ENCODE measurements at places on chromosomes 7 and 10.
A peak's percentile ranks its signal among the peaks of the same experiment; 100 is the strongest.

DNA sequence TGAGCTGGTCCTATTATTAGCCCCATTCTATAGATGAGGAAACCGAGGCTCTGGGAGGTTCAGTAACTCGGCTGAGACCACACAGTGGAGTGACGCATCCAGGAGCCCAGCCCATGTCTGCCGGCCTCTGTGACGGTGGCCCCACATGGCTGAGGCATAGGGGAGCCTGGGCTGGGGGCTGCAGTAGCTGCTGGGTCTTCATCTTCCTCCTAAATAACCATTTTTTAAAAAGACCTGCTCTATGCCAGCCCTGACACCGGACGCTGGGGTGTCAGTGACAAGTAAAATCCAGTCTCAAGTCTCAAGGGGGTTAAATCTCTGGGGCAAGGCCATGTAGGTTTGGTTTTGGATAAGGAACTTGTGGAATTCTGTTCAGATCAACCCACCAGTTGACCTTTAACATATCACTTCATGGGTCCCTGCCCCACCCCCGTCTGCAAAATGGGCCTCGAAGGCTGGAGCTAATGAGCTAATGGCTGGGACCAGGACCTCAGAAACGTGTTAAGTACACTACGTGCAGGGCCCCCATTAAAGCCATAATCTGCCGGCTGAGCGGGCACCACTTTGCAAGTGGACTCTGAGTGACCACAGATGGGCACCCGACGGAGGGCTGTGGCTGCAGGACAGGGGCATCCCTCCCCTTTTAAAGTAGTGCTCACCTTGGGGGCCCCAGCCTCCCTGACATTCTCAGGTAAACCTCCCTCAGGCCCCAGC is 136.5 kb upstream of the UNC5B start:
- no peak for DNase-seq

DNA sequence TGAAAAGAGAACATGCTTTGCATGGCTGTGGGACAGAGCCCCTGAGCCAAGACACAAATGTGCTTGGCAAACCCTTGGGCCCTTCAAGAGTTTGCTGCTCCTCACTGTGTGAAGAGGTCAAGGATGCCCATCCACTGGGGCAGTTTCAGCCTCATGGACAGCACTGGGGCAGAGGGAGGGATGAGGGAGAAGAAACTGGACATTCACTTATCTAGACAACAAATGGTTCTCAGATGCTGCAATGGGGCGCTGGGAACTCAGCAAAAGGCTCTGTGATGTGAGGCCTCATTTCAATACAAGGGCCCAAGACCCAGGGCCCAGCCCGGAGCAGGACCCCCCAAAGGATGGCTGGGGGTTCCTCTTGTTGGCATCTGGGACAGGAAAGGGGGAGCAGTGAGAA is 49.1 kb downstream of the EBF3 start:
- no peak for DNase-seq

DNA sequence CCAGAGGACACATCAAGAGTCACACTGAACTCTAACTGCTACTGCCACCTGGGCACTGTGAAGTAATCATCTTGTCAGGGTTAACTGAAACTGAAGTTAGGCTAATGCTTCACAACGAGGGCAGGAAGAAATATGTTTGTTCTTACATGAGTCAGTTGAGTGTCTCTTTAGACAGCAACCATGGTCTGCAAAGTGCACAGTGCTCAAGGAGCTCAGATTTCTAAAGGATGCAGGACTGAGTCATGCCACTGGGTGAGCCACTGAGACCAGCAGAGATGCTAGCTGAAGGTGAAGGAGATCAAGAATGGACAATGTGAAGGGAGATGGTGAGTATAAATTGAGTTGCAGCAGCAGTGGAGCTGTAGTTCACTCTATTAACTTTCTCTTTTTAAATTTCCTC is 76.0 kb upstream of the CTTNBP2 start:
- DNase-seq: peak; percentile 6

DNA sequence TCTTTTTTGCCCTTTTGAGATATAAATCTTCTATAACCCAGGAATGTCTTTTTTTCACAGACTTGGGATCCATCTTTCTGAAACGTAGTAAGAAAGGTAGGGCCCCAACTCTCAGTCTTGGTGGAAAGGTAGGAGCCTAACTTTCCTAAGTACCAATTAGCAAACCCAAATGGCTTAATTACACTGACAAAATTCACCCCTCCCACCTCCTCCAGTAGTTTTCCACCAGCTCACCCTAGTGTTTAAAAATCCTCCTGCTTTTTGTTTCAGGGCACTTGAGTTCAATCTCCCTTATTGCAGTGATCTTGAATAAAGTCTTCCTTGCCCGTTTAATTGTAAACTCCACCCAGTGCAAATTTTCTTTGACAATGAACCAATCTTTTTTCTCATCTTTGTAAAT is 600.0 kb downstream of the PHTF2 start:
- DNase-seq: no peak

DNA sequence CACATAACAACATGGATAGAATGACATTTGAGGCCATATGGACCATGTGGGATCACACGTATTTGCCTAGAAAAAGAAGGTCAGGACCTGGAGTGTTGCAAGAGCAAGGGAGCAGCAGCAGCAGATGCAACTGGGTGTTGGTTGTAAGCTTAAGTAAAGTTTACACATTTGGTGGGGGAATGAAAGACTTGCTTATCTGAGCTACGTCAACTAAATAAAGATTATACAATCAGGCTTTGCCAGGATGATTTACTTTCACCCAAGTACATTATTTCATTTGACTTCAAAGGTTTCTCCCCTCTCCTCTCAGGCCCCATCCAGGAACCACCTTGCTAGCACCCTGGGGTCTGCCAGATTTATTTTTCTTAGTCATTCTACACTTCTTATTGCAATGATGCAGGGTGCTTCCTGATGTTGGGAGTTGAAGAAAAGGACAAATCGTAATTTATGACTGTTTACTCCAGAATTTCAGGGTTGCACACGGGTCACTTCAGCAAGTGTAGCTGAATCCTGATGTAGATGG is 591.9 kb upstream of the IGFBP3 start:
- DNase-seq: peak; percentile 26

- peak; percentile 59 for DNase-seq
Observed at GRCh38 chr10:112721080-112721698, 228.9 kb upstream of the TCF7L2 start.

GRCh38 chr7:8481752-8482446 is 48.5 kb downstream of the NXPH1 start:
- DNase-seq: no peak

DNA sequence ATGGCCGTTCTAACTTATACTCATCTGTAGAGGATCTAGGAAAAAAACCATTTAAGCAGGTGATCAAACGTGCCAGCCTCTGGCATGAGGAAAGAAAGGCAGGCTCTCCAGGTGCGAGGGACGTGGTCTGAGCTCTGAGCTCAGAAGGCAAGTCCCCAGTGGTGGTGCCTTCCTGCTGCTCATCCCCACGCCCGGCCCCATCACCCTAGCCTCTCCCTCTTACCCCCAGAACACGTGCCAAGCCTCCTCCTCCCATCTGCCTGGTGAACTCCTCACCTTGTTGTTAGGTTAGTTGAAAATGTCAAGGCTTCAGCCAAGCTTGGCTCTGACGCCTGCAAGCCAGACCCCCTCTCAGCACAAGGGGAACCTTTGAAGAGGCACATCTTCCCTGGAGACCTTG is 571.2 kb upstream of the MKI67 start:
- DNase-seq: no peak

GRCh38 chr10:130990486-130990885 is 321.0 kb downstream of the TCERG1L start:
- DNase-seq: no peak

GRCh38 chr7:29091715-29092114 is 54.6 kb downstream of the CPVL start:
- peak; percentile 10 for DNase-seq

DNA sequence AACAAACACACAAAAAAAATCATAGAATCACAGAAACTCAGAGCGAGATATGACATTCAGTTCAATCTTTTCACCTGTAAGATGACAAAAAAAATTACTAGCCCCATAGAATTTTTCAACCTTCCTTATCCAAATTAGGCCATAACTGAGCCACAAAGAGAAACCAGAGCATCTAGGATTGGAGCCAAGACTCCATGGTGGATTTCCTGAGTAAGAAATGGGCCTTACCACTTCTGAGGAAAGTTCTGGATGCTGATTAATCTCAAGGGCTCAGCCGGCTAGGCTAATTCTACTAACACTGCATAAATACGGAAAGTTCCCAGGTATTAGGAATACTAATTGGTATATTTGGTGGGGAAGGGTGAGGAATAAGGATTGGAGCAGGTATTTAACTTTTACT is 16.8 kb downstream of the LIPM start:
- DNase-seq: peak; percentile 45

DNA sequence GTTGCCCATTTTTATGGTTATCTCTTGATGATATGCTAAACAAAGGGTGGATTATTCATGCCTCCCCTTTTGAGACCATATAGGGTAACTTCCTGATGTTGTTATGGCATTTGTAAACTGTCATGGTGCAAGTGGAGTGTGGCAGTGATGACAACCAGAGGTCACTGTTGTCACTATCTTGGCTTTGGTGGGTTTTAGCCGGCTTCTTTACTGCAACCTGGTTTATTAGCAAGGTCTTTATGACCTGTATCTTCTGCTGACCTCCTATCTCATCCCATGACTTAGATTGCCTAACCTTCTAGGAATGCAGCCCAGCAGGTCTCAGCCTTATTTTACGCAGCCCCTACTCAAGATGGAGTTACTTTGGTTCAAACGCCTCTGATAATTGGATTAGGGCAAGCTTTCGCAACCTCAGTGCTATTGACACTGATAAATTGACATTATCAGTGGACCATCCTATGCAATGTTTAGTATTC is 36.9 kb downstream of the BAG3 start:
- no peak for DNase-seq

- DNase-seq: no peak
Observed at GRCh38 chr10:89567576-89568245, 32.3 kb upstream of the SLC16A12 start.

GRCh38 chr7:116738378-116738777 is 66.4 kb downstream of the MET start:
- no peak for DNase-seq

- no peak for DNase-seq
Observed at GRCh38 chr10:48769706-48770435, 85.2 kb downstream of the WDFY4 start.

DNA sequence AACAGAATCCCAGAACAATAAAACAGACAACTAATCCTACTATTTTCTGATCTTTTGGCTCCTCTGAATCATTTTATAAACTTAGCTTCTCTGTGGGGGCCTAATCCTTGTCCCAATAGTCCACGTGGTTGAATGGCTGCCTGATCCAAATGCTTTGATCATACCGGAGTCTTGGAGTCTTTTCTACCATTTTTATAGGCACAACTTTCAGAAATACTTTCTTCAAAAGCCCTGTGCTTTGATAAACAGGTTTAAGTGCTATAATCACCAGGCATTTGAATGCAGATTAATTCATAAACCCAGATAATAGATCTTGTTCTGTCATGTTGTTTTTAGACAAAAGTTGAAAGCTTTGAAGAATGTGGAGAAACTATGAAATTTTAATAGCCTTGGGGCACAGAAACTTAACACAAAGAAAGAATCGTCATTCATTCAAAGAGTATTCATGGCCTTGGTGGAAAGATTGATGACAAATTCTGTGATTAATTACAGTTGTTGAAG is 163.7 kb downstream of the AHR start:
- DNase-seq: no peak

DNA sequence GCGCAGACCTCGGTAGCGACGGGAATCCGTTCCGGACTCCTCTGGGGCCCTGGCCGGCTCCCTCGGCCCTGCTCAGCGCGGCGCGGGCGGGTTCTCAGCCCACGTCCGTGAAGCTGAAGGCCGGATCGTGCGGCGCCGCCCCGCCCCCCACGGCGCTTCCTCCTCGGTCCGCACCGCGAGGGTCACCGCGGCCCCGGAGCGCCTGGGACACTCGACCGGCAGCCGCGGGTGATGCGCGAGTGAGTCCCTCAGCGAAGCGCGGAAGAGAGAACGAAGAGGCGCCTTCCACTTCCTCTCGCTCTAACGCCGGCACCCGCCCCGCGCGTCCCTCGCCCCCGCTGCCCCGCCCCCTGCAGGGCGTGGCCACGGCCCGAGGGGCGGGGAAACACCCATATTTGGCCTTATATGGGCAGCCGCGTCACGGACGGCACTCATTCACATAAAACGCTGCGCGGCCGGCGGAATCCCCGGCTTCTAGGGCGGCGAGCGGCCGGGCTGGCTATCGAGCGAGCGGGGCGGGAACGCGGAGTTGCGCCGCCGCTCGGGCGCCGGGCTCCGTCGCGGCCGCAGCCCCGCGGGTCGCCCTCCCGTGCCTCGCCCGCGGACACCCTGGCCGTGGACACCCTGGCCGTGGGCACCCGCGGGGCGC is at the start of gene DUSP5:
DUSP5 (plus strand) TSS at position 470 of the 649 bp plus-strand sequence. CDS start 215 bp downstream, outside the sequence.
- peak; percentile 90 for DNase-seq

DNA sequence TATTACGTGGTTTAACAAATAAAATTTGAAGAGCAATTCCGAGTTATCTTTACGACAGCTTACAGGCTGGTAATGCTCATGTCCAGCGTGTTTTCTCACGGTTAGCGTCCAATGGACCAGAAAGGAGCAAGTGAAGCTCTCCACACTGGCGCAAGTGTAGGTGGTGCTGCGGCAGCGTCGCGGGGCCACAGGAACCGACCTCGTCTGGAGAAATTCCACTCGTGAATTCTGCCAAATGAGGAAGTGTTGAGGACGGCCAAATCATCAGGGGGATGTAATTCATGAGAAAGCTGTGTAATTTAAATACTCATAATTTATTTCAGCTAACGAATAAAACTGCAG is 350 bp upstream of the ZNF37A start:
- no peak for DNase-seq

DNA sequence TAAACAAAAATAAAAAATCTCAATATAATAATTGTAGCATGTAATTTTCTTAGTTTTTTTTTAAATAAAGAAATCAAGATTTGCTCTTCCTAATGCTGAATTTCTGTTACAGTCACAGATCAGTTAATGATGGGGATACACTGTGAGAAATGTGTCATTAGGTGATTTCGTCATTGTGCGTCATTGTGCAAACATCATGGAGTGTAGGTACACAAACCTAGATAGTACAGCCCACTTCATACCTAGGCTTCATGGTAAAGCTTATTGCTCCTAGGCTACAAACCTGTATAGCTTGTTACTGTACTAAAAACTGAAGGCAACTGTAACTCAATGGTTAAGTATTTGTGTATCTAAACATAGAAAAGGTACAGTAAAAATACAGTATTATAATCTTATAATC is 74.4 kb upstream of the LSM8 start:
- DNase-seq: no peak

GRCh38 chr10:91415816-91416215 is 5.7 kb downstream of the HECTD2 start:
- DNase-seq: peak; percentile 17

DNA sequence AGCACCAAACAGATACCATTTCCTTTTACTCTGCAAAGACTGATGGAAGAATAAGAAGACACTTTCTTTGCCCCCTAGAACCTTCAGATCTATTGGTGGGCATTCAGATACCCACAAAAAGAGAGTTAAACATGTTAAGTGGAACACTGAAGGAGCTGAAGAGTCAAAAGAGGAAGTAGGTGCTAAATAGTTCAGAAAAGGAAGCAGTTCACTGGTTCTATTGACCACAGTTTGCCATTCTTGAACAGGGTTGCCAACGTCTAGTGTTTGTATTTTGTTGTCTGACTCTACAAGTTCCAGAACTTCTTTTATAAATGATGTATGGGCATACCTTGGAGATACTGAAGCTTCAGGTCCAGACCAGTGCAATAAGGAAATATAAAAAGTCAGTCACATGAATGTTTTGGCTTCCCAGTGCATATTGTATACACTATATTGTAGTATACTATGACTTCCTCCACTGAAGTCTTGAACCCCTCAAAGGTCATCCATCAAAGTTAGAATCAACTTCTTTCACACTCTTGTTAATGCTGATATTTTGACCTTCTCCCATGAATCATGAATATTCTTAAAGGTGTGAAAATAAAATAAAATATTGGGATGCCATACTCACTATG is 47.5 kb upstream of the AGR3 start:
- no peak for DNase-seq

GRCh38 chr10:87605628-87606251 is 53.9 kb upstream of the PAPSS2 start:
- no peak for DNase-seq

Measured in fibroblast of mammary gland (primary cell).